Suppressor macrophage (primary cell): ENCODE measurements at places on chromosomes 1 and 21.

- no peak for DNase-seq
Observed at GRCh38 chr1:156259805-156260204, 11.9 kb upstream of the PAQR6 start.

- peak; percentile 42 for DNase-seq
Observed at GRCh38 chr1:232456714-232457113, 173.2 kb downstream of the SIPA1L2 start.

DNA sequence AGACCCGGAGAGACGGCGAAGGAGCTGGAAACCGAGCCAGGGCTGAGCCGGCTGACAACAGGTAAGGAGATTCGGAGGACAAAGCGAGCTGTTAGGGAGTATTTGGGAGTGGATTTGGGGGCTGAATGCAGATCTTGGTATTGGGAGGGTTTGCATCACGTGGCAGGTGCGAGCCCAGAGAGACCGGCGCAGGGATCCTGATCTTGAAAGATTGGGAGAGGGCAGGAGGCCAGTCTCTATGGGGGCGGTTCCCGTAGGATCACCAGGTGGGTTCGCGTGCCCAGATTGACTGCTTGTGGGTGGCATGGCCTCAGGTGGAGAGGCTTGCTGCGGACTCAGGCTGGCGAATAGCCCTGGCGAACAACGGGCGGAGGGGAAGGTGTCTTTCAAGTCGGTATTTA lies 204 bp downstream of the CIART start:
- DNase-seq, result no peak

DNA sequence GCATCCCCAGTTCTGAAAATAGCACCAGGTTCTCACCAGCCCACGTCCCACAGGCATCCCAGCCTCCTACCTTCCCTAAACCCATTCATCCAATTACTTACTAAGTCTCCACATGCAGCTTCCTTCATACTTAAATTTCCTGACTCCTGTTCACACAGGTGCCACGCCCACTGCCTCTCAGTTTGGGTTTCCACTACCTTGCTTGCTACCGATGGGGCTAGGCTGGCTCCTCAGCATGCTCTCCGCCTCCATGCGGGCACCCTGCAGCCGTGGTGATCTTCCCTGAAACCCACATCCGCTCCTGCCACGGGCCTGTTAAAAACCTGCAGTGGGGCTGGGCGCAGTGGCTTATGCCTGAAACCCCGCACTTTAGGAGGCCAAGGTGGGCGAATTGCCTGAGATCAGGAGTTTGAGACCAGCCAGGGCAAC lies 70.4 kb upstream of the ANGPTL1 start:
- no peak for DNase-seq

DNA sequence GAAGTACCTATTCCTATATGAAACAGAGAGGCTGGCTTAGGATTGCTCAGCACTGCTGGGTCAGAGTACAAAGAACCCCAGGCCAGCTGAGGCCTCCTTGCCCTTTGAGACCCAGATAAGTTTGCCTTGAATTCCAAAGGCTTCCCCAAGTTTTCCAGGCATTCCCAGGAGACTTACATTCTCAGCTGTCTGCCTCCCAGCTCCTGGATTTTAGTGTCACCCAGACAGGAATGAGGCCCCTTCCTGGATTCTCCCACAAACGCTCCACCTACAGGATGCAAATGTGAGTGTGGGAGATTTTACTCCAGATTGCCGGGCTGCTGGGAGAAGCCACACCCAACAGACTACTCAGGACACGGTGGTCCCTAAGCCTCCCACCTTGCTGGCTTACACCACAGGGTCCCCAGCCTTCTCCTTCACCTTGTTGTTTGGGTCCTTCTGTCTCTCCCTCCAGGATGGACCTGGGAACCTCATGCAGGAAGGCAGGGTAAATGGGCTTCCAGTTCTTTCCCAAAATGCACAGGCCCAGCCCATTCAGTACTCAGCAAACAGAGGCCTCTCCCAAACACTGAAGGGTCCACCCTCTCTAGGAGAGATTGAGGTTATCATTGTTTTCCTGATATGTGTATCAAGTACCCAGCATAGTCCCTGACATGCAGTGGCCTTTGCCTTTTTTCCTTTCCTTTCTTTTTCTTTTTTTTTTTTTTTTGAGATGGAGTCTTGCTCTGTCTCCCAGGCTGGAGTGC lies 10.6 kb downstream of the RHBG start:
- no peak for DNase-seq

DNA sequence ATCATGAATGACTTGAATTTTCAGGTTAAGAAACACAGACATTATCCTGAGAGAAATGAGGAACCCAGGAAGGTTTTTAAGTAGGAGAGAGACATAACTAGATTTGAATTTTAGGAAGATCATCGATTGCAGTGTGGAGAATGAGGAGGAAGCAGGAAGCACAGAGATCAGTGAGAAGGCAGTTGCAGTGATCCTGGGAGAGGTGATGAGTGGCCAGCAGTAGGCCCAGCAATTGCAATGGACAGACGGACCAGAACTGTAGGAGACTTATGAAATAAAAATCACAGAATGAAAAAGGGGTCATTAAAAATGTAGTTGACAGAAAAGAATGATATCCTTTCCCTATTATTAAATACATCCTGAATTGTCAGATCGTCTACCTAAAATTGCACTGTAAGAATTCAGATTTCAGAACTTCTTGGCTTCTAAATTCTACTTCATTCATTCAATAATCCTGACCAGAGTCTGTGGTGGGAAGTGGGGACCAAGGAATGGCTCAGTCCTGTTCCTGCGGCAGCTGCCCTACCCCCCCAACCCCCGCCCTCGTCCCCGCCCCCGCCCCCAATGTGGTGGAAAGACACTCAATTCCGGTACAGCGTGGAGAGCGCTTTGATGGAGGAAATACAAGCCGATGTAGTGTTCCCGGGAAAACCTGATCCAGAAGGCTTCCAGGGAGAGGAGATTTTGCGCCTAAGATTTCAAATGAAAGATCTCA lies 35.1 kb downstream of the SLC2A1 start:
- DNase-seq, result no peak

GRCh38 chr21:33914188-33914587 lies 1.4 kb downstream of the ATP5PO start:
- DNase-seq, result no peak

DNA sequence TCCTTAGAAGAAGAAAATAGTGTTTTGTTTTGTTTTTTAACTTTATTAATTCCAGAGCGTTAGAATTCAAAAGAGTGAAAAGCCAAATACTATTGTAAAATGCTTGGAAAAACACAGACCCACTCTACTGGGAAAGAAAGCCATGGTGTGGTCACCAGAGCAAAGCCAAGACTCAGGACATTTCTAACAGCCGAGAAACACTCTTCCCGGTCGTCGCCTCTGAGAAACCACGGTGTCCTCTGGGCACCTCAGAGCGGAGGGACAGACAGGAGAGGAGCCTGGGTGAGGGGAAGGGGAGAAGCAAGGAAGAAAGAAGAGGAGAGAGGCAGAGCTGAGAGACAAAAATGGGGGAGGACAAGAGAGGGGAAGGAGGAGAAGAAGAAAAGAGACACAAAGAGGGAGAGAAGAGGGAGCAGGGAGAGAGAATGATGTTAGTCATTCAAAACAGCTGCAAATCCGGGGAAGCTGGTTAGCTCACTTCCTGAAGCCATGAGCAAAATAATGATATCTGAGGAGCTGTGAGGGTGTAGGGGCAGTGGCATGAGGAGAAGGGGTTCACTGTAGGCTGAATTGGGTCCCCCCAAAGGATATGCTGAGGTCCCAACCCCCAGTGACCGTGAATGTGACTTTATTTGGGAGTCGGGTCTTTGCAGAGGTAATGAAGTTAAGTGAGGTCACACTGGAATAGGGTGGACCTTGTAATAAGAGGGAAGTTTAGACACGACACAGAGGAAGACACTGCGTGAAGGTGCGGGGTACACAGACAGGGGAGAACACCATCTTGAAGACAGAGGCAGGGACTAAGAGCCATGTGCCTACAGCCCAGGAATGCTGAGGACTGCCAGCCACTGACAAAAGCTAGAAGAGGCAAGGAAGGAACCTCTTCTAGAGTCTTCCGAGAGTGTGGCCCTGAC lies 58.2 kb upstream of the DMRTB1 start:
- DNase-seq, result no peak

DNA sequence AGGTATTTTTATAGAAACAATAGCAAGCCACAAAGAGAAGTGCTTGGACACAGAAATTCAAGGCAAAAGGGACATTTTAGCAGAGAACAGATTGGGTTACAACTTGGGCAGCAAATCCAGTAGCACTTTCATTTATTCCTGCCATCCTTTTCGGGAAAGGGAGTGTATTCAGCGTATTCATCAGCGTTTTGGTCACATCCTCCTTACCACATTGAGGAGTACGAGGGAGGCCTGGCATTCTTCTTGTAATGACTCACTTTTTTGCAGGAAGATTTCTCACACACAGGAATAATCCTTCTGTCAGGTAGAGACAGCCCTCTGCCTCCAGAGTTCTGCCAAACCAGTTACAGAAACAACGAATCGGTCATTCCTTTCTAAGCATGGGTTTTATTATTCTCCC lies 18.1 kb upstream of the FAM78B start:
- no peak for DNase-seq

DNA sequence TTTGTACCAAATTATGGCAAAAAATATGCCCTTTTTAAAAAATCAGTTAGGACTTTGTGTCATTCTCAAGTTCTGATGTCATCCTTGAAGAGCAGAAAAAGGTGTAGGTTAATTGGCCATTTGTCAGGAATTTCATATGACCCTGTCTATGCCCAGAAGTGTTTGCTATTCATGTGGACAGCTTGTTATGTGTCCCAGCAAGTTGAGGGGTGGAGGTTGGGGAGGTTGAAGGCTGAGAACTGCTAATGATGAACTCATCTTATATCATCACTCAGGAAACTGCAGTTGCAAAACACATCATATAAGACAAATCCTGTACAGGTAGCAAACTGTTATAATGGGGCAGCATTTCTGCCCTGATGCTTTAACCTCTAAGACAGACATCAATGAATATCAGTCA lies 106.5 kb downstream of the PHTF1 start:
- DNase-seq, result no peak

GRCh38 chr1:64906447-64906846 lies 59.9 kb downstream of the JAK1 start:
- DNase-seq, result no peak
